ENCODE measurements at places on chromosomes 1 and 21. TPM values are rescaled to one million over a fixed set of nuclear protein-coding genes. Genes with fewer than 3 reads are reported as not detected.

DNA sequence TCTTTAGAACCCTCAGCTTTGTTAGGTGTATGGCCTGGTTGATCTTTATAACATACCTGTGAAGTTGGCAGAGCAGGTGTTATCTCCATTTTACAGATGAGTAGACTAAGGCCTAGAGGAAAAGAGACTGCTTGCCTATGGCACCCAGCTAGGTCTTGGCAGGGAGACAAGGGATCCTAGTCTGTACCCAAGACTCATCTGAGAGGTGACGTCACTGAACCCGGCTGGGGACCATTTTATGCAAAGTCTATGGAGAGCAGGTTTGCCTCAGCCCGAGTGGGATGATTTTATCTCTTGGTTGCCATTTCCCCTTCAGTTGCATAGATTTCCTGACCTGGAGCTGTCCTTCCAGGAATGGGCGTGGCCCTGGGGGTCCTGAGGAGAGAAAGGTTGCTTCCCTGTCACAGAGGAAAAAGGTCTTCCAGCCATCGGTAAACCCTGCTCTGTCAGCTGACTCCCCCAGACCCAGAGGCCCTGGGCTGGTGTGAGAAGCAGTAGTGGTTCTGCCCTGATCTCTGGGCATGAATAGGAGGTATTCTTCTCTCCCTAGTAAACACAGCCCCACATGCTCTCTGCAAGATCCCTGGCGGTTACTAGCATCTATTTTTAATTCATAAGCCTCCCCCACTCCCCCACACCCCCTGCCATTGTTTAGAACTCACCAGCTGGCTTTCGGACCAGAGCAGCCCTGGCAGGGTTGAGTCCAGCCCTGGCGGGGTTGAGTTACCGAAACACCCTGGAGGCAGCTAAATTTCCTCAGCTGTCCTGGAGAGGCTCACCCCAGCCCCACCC, 19.6 kb downstream of the TMCC2 start:
- DNase-seq = no peak

Gene AMIGO1
- total RNA-seq = 0.65 TPM

DNA sequence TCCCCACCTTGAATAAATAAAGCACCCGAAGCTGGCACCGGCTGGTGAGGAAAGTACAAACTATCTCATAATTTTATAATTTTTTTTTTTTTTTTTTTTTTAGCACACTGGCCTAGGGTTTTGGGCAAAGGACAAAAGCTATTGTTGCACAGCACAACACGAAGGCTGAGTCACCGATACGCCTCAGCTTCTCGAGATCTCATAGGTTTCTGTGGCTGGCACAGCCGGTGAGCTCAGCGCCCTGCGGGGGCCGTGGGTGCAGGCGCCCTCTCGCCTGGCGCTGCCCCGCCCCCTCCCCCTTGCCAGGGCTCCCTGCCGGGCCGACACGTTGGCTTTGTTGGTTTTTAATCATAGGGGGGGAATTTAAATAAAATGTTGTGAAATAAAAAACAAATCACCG, 17.2 kb downstream of the CASZ1 start:
- no peak for DNase-seq

DNA sequence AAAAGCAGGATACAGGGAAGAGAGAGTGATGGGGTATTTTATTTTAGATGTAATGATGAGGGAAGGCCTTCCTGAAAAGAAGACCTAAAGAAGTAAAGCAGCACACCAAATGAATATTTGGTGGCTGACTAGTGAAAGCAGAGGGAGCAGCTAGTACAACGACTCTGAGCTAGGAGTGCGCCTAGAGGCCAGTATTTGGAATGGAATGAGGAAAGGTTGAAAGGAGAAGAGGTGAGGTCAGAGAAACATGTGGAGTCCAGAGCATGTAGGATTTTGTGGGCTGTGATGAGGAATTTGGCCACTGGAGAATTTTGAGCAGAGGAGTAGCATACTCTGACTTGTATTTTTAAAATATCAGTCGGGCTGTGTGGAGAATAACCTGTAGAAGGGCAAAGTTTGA, 11.8 kb upstream of the RPL5 start:
- DNase-seq = no peak

DNA sequence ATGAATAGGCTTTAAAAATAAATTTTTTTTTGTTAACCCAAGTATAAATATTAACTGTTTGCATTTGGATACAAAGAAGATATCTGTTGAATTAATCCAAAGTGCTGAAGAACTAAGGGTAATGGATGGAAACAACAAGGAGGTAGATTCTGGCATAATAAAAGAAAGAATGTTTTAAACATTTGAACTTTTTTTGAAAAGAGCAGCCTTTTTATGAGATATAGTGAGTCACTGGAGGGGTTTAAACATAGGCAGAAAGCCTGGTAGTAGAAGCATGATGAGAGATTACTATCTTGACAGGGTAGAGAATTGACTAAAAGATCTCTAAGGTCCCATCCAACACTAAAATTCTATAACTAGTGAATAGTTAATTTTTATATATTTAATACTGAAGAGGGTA, 2.7 kb downstream of the MIER1 start:
- no peak for DNase-seq

GRCh38 chr21:38376235-38376634, 119.4 kb downstream of the KCNJ15 start:
- DNase-seq = peak; percentile 47

GRCh38 chr1:159163614-159164228, 7.7 kb upstream of the CADM3 start:
- DNase-seq = no peak

GRCh38 chr1:178266619-178267066, 172.7 kb downstream of the RASAL2 start:
- DNase-seq = no peak

DNA sequence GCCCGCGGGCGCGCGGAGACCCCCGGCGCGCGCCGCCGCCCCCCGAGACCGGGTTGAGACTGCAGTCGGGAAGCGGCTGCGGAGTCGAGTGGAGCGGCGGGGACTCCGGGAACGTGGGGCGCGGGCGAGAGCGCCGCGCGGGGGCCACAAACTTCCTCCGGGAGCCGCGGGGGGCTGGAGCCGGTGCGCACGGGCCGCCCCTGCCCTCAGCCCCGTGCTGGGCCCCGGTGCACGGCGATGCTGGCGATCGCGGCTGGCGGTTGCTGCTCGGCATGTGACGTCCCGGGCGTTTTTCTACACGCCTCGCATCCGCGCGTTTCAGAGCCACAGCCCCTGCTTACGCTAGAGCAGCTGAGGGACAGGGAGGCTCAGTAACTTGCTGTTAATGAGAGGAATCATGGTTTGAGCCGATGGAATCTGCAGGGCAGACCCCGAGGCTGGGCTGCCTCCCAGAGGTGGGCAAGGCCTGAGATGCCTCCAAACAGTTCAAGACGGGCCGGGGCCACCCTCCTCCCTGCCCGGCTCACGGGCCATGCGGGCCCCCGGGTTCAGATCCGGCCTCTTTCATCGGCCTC, 520 bp downstream of the TMEM201 start:
- DNase-seq = peak; percentile 68

DNA sequence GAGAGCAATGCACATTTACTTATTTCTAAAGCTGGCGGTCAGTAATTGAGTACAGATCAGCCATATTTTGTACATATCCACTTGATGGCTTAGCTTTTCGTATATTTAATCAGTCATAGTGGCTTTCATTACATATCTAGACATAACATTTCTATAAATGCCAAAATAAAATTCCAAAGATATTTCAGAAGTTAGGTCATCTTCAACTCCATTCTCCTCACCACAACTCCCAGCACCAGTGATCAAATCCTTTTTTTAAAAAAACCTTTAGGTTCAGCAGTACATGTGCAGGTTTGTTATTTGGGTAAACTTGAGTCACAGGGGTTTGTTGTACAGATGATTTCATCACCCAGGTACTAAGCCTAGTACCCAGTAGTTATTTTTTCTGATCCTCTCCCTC, 53.9 kb upstream of the GNG4 start:
- DNase-seq = peak; percentile 26

Gene HCRTR1
- 5.4 TPM for total RNA-seq

DNA sequence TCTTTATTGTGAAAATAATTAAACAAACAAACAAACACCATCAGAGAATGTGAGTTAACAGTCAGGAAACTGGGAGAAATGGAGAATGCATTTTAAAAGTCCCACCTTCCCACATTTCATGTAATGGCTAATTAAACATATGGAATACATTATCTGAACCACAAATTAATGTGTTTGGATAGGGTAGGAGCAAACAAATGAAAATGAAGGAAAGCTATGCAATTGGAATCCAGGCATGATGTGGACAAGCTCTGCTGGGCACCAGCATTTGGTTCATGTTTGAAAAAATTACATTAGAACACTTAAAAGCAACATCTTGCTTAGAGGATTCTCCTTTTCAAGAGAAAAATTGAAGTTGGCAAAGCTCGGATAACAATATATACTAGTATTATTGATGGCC, 628.1 kb downstream of the LMO4 start:
- no peak for DNase-seq

Gene PCP4
- not detected for total RNA-seq

DNA sequence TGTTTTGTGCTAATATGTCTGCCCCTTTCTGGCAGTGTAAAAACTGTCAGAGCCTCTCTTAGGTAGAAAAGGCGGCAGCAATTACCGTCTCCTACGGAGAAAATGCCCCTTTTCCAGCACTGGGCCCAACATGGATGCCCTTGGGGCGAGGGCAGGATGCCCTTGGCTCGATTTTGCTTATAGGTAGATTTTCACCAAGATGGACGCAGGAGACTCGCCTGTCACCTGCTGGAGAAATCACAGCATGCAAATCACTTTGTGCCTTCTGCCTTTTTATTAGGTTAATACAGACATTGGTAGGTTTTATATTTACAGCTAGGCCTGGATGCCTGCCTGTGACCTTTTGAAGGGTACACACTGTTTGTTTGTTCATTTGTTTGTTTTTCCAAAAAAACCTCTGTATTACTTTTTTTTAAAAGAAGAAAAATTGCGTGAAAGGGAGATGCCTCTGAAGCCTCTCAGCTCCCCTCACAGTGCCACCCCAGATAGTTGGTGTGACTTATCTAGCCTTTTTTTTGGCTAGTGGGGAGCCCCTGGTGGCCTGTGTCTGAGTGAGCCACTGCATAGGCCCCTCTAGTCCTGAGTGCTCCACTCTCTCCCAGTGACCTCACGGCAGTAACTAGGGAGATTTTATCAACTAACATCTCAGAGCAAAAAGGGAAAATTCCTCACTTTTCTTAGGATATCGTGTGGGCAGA, 2.5 kb downstream of the ATP1B1 start:
- DNase-seq = peak; percentile 50

GRCh38 chr1:22206551-22207125, 63.7 kb upstream of the WNT4 start:
- DNase-seq = no peak

Gene CLCNKB
- total RNA-seq = not detected

- DNase-seq = no peak
Measured at GRCh38 chr1:3261969-3262579, 192.4 kb upstream of the ARHGEF16 start.

Data from lung microvascular endothelial cell (primary cell).